ENCODE measurements at places on chromosomes 5 and 9.

GRCh38 chr5:131459216-131459615, 175.8 kb downstream of the RAPGEF6 start:
- DNase-seq, result no peak

- no peak for DNase-seq
These were observed at the start of gene MINAR2 for GRCh38 chr5:129747572-129748407. MINAR2 (plus strand) TSS chr5:129748094; CDS start chr5:129748191, 97 bp downstream.

DNA sequence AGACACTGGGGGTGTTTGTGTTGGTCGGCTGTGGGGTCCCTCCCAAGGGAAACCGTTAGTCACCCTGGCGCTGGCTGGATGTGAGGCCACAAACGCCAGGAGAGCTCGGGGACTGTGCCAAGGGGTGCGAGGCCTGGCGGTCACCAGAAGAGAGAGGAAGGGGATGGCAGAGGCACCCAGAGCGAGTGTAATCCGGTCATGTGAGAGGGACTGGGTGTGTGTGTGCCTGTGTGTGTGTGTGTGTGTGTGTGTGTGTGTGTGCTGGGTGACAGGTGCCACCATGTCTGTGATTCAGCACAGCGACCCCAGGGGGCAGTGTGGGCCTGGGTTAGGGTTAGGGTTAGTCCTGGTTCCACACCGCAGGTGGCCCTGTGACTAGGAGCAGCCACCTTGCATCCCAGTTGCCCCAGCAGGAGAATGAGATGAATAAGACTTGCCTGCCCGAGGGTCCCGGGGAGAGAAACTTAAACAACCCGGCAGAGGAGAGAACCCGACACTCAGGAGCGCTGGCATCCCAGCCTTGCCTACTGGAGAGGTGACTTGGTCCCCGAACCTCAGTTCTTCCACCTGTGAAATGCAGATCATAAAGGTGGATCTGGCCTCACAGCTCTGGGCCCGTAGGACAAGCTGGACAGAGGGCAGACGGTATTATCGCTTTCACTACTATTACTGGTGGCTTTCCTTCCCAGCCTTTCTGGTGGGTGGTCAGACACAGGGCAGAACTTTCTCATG, 1.4 kb upstream of the ADAMTSL2 start:
- peak; percentile 72 for DNase-seq

- no peak for DNase-seq
These were observed 8.0 kb downstream of the SLC12A2 start for GRCh38 chr5:128091579-128091978.

- DNase-seq, result no peak
These were observed 407.4 kb downstream of the BRINP1 start for GRCh38 chr9:118961857-118962256.

DNA sequence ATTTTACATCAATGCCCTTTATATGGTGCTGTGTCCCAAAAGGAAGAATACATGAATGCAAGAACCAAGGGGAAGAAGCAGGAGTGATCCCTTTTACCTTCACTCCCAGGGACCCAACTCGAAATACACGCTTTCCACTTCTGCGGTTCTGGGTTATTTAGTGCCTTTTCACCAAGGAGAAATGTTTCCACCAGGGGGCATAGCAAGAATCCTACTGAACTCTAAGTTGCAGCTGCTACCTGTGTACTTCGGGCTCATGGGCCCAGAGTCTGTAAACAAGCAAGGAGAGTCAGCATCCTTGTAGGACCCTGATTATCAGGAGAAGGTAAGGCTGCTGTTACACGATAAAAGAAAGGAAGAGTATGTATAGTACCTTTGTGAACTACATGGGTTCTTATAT, 45.7 kb downstream of the DPYSL3 start:
- no peak for DNase-seq

GRCh38 chr5:40029711-40030495, 605.1 kb upstream of the DAB2 start:
- DNase-seq, result no peak

DNA sequence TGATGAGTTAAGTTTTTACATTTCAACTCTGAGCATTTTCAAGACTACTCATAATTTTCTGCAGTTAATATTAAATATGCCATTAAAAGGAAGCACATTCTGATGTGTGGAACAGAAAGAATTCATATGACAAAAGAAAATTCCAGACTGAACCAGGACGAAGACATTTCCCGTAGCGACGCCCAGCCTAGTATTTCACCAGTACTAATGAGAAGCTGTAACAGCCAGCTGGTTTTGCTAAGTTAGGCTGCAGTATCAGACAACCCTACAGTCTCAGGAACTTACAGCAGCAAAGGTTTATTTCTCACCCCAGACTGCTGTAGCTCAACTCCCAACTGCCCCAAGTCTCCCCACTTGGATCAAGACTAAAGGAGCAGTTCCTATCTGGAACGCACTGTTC, 91.6 kb downstream of the TMEM174 start:
- no peak for DNase-seq

- no peak for DNase-seq
These were observed 38.3 kb upstream of the NEURL1B start for GRCh38 chr5:172602783-172603231.

GRCh38 chr5:76836181-76836580, 13.6 kb upstream of the S100Z start:
- no peak for DNase-seq

GRCh38 chr5:178335302-178336030, 102.9 kb upstream of the PHYKPL start:
- no peak for DNase-seq

- no peak for DNase-seq
These were observed 56.8 kb downstream of the NIPAL4 start for GRCh38 chr5:157516626-157517325.

- DNase-seq, result no peak
These were observed 17.6 kb downstream of the FGF1 start for GRCh38 chr5:142668336-142668735.

- DNase-seq, result no peak
These were observed 21.5 kb upstream of the ZBTB34 start for GRCh38 chr9:126838895-126839294.

DNA sequence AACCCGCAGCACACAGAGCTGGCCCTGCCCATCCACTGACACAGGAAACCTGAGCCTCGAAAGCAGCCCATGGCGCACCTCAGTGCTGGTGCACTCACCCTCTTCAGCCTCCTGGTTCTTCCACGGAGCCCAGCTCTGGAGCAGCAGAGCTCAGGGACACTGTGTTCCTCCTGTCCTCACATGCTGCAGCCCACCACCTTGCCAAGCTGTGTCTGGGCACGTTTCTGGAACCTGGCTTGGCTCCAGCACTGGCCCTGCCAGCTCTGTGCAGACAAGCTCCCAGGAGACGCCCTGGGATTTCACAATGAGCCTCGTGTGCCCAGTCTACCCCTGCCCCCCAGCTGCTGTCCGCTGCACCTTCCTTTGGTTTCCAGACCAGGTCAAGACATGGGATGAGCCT, 119.5 kb downstream of the SYK start:
- no peak for DNase-seq

DNA sequence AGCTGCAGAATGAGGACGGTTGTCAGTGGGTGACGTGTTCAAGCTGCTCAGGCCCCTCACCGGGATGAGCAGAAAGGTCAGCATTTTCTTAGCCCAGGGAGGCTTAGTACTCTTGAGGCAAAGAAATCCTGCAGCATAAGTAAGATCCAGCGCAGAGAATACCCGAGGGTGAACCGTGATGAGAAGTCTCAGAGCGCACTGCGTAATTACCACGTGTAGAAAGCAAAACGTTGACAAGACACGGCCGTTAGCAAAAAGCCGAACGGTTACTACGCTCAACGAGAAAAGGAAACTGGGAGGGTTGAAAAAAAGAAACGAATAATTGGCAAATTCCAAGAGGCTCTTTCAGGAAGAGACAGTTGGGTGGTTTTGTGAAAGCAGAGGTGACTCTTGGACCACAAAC, 104.0 kb downstream of the COL23A1 start:
- DNase-seq, result no peak

DNA sequence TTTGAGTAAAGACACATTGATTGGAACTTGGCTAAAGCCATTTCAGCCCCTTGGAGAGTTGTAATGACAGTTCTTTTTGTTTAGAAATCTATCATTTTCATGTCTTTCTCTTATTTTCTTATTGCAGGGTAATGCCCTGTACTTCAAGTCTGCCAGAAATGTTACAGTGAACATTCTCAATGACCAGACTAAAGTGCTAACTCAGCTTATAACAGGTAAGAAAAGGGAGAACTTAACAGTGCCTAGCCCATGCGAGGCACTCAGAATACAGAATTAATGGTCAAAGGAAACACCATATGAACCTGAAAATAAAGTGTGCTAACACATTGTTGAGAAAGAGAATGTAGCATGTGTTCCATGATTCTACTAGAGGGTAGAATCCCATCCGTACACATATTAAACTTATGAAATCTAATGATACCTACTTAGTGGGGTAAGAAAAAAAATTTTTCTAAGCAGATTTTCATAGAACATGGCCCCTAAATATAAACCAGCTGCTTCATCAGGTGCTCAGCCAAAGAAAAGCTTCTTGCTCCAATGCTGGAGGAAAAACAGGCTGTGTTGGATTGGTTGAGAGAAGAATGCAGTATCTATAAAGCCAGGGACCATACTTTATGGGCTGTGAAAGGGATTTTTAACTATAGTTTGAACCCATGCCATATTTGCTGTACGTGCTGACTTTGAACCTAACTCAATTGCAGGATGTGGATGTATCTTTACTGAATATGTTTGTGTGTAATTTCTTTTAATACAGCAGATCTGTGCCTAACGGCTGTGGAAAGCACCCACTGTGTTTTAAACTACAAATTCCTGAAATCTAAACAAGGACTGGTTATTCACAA, 260.8 kb upstream of the PPP1R2B start:
- DNase-seq, result no peak

DNA sequence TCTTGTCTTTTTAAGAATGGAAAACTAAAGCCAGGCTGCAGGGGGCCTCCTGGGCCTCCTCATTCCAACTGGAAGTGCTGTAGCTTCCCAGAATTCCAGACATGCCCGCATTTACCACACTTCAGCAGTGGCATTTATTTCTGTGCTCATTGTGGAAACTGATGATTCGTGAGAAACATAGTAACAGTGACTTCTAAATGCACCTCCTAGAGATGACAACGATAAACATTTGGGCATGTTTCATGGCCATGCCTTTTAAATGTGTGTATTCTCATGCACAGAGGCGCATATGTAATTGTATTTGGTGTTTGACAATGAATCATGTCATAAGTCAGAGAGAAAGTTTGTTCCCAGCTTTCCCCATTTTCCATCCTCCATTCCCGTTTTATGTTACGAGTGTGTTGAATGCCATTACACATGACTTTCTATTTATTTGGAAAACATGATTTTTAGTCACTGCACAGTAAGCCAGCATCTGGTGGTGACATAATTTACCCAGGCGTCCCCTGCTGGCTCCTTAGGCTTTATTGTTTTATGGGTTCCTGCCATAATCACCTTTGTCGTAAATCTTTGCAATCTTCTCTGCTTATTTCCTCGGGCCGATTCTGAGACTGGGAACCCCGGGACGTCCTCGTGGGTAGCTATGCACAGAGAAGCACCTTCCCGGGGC, 68.8 kb upstream of the FCN2 start:
- no peak for DNase-seq

- no peak for DNase-seq
These were observed 148.0 kb downstream of the GHR start for GRCh38 chr5:42570966-42571960.

GRCh38 chr5:115641948-115642347, 16.1 kb upstream of the TMED7 start:
- DNase-seq, result no peak

DNA sequence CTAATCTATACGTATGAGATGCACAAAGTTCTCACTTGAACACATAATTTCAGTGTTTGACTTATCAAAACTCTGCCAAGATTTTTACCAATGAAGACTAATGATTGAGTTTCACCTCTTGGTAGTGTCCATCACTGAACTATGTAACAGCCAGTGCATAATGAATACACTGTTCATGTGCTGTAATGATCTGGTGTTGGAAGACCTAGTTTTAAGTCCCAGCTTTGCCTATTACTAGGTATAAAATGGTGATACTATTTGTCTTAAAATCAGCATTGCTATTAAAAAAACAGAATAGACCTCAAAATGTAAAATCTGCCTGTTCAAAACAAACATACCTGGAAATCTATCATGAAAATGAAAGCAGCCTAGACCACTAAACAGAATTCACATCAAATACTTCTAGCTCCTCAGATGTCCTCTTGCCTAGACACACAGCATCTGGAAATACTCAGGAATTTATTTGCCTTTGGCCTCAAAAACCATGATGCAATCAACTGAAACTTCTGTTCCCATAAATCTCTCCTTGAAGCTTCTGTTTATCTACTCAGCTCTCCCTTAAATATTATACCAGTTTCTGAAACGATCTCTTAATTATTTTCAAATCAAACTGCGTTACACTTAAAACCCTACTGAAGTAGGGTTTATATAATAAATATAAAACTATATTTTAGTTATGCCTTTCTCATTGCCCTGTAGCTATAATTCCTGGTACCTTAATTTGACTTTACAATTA, 38.1 kb downstream of the MRPS27 start:
- DNase-seq, result no peak

DNA sequence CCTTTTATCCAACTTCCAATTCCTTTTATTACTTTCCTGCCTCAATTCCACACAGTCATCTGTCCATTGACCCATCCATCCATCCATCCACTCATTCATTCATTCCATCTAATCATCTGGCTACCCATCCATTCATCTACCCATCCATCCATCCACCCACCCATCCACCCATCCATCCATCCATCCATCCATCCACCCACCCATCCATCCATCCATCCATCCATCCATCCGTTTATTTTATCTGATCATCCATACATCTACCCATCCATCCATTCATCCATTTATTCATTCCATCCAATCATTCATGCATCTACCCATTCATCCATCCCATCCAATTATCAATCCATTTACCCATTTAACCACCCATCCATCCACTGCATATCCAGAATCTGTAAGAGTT, 11.6 kb downstream of the PAEP start:
- DNase-seq, result no peak

GRCh38 chr9:109517901-109518377, 19.8 kb upstream of the PTPN3 start:
- no peak for DNase-seq

GRCh38 chr9:134930398-134930797, 12.7 kb upstream of the FCN1 start:
- no peak for DNase-seq

DNA sequence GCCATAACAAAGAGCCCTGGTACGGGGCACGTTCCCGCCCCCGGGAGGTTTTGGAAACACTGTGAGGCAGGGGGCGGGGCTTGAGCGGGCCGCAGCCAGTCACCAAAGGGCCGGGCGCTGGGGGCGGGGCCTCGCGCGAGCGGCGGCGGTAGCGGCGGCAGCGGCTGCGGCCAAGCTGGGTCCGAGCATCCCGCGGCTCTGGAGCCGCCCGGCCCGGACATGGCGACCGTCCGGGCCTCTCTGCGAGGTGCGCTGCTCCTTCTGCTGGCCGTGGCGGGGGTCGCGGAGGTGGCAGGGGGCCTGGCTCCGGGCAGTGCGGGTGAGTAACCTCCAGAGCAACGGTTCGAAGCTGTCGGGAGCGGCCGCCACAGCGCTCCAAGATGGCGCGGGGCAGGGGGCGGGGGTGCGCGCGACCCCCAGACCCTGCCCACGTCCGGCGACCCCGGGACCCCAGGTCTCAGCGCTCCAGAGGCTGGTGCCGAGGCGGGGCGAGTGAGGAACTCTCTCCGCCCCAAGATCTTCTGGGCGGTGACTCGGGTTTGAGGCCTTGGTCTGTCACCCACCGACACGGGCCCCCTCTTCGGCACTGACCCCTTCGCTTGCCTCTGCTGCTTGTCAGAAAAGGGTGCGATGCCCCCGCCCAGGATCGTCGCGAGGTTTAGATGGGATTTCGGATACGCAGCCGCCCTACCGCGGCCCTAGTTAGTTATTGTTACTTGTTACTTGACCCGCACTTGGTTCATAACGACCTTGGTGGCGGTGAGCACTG, at the start of gene RECK:
Gene RECK, plus strand, starts transcription at position 134 of the 769 bp plus-strand sequence. Its CDS starts 86 bp downstream, at position 220.
- DNase-seq, result peak; percentile 78

Data from thymus (tissue), 14 donors.